Panc1 (cell line): ENCODE measurements at places on chromosomes 4 and X. TPM values are rescaled to one million over a fixed set of nuclear protein-coding genes. Genes with fewer than 3 reads are reported as not detected.

GRCh38 chr4:125681240-125681639, 366.5 kb downstream of the FAT4 start:
- DNase-seq, result no peak

DNA sequence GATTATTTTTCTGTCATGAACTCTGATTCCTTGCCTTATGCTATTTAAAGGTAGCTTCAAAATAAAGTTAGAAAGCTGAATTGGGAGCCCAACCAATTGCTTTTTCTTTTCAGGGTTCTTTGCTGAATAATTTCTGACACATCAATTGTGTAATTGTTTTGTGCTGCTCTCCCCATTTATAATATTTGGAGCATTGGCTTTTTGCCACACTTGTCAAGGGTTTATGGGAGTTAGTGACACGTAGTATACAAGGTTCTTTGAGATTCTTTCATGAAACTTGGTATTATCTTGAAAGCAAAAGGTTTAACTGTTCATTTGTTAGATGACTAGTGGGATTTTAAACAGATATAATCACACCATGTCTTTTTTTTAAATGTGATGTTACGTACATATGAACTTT, 80.9 kb downstream of the POLA1 start:
- no peak for DNase-seq

DNA sequence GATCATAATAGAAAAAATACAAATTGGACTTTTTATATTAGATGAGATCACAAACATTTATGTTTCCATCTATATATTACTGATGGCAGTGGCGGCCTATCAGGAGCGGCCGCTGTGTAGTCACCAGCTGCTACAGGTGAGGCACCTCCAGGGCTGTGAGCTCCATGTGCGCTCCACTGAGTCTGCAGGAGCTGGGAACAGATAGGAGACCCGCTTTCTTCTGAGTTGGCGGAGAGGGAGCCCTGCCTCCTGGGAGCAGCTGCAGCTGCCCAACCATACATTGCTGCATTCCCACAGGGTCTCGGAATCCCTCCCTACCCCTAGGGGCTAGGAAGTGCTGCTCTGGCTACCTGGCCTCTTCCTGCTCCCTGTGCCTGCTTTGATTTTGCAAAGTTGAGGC, 812.9 kb downstream of the PDHA2 start:
- DNase-seq, result no peak

- DNase-seq, result no peak
These were observed 118.3 kb upstream of the PUDP start for GRCh38 chrX:7266288-7266687.

GRCh38 chr4:155761916-155762315, 3.1 kb downstream of the GUCY1B1 start:
- DNase-seq, result no peak

DNA sequence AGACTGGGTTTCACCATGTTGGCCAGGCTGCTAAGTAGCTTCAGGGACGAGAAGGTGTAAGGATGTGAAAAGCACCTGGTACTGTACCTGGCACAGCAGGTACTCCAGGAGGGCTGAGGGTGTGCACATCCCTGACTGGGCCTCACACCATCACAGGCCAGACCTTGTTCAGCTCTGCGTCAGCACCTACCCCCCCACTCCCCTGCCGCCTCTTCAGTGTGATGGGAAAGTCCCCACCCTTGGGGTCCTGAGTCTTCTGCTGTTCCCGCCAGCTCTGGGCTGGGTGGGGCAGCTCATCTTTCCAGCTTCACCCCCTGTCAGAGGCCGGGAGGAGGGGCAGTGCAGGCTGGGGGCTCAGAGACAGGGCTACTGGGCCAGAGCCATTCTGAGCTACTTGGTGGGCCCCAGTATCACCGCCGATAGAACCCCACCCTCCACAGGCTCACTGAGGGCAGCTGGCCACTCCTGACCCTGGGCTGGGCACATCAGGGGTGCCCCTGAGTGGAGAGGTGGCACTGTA, 6.7 kb upstream of the SH3BP2 start:
- no peak for DNase-seq

DNA sequence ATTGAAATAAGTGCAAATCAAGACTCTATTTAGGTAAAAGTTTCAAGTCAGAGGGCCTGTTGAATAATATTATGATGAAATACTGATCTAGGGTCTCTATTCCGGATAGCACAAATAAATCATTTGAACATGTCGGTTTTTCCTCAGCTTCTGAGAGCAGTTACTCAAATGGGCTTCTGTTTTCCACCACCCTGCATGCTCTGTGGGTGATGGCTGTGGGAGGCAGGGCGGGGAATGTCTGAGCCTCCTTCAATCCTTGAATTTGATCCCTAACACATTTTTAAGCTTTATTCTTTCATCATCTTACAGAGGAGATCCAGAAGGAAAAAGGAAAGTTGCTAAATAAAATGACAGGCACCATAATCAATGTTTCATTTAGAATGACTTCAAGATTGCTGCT, 8.5 kb downstream of the UNC5C start:
- no peak for DNase-seq

GRCh38 chr4:46937493-46937892, 28.4 kb upstream of the COX7B2 start:
- DNase-seq, result no peak

GRCh38 chrX:153598541-153599191, at the start of gene CCNQ:
Gene CCNQ (minus strand): TSS chrX:153599139. CDS start chrX:153599073, 66 bp downstream.
- no peak for DNase-seq

- no peak for DNase-seq
These were observed 32.4 kb upstream of the MGST2 start for GRCh38 chr4:139633195-139633594.

DNA sequence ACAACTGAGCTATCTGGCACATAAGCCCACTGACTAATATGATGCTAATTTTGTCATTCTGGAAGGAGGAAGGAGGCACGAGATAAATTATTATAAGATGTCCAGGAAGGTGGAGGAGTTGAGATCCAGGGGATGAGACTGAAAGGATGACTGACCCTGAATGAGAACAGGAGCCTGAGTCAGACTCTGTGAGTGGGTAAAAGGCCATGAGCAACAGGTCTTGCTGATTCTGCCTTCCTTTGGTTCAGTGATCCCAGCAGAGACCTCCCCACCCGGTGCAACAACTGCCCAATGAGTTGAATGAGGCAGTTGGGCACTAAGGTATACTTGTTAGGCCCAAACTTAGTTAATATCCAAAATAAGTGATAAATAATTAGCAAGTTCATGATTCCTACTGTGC, 238.1 kb upstream of the GPC4 start:
- DNase-seq, result no peak

GRCh38 chrX:131747173-131747572, 203.3 kb downstream of the OR13H1 start:
- peak; percentile 93 for DNase-seq

GRCh38 chr4:148330724-148331123, 111.5 kb downstream of the NR3C2 start:
- no peak for DNase-seq

DNA sequence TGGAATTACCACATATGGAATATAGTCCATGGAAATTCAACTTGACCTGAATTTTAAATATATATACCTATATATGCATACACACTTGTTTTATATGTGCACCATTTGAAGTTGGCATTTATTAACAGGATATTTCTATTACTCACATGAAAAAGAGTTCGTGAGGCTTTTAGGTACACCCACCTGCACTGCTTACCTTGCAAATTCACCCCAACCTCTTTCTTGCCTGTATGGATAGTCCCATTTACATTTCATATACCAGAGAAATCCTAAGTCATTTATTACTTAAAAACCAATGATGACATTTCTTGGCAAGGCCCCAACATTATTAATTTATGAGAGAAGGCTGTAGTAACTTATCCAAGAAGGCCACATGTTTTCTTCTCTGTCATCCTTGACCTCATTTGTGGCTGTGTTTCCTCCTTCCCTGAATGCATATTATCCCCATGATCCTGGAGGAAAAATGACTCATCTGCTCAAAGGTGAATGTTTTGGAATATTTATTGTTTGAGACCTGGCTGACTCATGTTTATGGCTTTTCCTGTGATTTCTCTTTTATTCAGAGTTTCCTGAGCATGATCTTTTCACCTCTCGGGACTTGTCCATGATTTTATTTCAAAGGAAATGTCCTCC, 62.2 kb upstream of the FAM241A start:
- peak; percentile 92 for DNase-seq

GRCh38 chrX:43975796-43976195, 2.6 kb upstream of the NDP start:
- DNase-seq, result no peak

DNA sequence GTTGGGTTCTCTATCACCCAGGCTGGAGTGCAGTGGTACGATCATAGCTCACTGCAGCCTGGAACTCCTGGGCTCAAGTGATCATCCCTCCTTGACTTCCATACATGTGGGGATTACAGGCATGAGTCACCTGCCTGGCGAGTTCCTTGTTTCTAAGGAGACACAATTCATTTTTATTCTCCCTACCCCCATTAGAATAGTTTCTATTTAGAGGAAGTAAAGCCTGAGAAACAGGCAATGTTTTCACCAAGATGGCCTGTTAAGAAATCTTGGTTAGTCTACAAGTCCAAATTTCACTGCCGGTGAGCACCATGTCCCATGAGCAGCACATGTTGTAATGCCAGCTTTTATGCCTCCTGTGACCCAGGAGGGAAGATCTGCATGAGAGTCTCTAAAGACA, 5.7 kb downstream of the CYBB start:
- no peak for DNase-seq

- no peak for DNase-seq
These were observed 18.8 kb upstream of the YTHDC1 start for GRCh38 chr4:68368691-68369131.

DNA sequence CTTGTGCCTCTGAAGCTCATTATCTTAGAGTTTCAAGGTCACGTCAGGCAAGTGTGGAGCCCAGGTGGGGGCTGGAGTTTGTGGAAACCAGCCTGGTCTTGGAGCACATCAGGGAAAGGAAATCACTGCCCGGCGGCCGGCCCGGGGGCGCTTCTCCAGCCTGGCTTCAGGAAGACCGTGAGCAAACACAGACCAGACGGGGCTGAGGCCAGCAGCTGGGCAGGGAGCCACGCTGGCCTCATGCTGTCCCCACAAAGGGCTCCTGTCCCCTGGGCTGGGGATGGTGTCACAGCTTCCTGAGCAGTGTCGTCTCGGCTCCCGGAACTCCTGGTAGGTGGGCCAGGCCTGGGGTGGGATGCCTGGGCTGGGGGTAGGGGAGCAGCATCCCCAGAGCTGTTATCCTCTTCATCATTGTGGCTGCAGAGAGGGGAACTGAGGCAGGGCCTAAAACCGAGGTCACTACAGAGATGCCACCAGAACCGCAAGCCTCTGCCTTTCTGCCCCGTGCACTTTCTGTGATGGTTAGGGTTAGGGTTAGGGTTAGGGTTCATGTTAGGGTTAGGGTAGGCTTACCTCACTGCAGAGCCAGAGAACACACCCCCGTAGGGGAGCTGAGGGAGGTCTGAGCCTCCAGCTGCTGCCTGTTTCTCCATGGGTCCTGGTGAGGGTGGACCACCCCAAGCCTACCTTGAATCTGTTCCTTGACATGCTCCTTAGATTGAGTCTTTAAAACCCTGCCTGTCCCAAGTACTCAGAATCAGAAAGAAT, 77.5 kb downstream of the HTRA3 start:
- DNase-seq, result no peak

DNA sequence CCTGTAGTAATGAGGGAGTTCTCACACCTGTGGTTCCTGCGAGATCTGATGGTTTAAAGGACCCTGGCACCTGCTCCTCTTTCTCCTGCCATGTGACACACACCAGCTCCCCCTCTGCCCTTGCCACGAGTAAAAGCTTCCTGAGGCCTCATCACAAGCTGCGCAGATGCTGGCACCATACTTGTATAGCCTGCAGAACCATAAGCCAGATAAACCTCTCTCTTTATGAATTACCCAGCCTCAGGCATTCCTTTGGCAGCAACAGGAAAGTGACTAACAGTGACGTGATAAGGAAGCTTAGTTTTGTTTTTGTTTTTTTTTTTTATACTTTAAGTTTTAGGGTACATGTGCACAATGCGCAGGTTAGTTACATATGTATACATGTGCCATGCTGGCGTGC, 130.9 kb downstream of the AFAP1 start:
- no peak for DNase-seq

DNA sequence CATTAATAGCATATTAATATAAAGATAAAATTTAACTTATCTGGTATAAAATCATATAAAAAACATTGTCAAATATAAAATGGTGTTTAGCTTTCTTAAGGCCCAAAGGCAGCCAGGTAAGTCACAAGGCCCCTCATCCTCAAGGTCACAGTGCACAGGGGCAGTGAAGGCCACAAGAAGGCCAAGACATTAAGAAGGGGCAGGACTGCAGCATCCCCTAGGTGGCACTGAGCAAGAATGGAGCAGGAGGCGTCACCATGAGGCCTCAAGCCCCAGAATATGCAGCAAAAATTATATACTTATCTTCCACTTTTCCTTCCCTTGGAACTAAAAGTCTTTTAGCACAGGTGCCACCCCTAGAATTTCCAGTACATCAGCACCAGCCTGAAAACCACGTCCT, 49.5 kb upstream of the MAGEA8 start:
- no peak for DNase-seq

DNA sequence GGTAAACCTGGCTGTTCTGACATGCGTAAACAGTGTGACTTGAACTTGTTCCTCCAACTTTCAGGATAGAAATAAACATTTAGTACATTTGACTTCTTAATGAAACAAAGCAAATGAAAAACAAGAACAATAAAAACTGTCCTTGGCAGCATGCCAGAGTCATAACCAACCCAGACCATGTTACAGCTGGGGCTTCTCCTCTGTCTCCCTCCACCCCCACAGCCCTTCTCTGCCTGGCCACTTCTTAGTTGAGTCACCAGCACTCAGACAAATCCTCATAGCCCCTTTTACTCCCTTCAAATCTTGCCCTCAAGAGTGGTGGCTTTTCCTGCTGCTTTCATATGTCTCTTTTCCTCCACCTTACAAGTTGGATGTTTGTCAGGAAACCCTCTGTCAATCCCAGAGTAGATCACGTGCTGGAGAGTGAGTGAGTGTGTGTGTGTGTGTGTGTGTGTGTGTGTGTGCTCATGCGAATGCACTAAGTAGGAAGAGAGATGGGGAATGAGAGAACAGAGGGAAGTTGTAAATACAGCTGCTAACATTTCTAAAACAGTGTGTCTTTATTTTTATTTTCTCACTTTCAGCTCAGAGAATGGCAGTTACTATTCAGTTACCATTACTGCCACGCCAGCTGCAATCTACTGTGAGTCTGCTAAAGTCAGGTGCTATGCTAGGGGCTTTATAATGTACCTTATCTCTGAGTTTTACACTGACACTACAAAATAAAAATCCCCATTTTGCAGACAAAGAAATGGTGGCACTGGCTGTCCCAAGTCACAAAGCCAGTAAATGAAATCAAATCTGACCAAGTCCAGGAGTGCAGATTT, 15.0 kb downstream of the SCARB2 start:
- no peak for DNase-seq

- no peak for DNase-seq
These were observed 571.1 kb upstream of the DIPK2B start for GRCh38 chrX:45771560-45772340.

- DNase-seq, result no peak
These were observed 234.5 kb downstream of the MAML3 start for GRCh38 chr4:139919521-139919920.

- DNase-seq, result no peak
These were observed 2284.8 kb downstream of the ARAP2 start for GRCh38 chr4:33959519-33959918.

- no peak for DNase-seq
These were observed at the start of gene PYURF for GRCh38 chr4:88523325-88524129. Gene PYURF (minus strand): TSS chr4:88523776. CDS start chr4:88523700, 76 bp downstream.

The SRPK3 gene
- 1.6 TPM for total RNA-seq

The SASH3 gene
- total RNA-seq, result 0.33 TPM

The XPNPEP2 gene
- total RNA-seq, result not detected

The EDNRA gene
- 0.13 TPM for total RNA-seq

The QDPR gene
- 15.2 TPM for total RNA-seq

The ENAM gene
- total RNA-seq, result not detected

The COX7B2 gene
- total RNA-seq, result not detected

The LRAT gene
- not detected for total RNA-seq

The SPATA18 gene
- total RNA-seq, result 0.39 TPM

The CSN3 gene
- total RNA-seq, result not detected
